Bronchial smooth muscle cell (primary cell): ENCODE measurements at places on chromosomes 11 and 22. TPM values are rescaled to one million over a fixed set of nuclear protein-coding genes. Genes with fewer than 3 reads are reported as not detected.

The TMEM126B gene
- 26.9 and 61.2 TPM in 2 replicates for total RNA-seq

The PTPN5 gene
- not detected in 2 replicates for total RNA-seq

The ZNF70 gene
- total RNA-seq = 1.6 and 2.0 TPM in 2 replicates

The CARD18 gene
- not detected in 2 replicates for total RNA-seq

The CCDC89 gene
- 7.1 and 8.7 TPM in 2 replicates for total RNA-seq

The CHRM4 gene
- 0.09 TPM in 1 of 2 replicates, not detected in the other for total RNA-seq

The DUSP8 gene
- total RNA-seq = under 0.01 and 0.09 TPM in 2 replicates

The HORMAD2 gene
- 0.16 TPM in 1 of 2 replicates, not detected in the other for total RNA-seq

The RIMBP3C gene
- total RNA-seq = 0.09 and 0.47 TPM in 2 replicates

The CBLIF gene
- total RNA-seq = not detected in 2 replicates
